ENCODE measurements at places on chromosomes 6 and 20.
A peak's percentile ranks its signal among the peaks of the same experiment; 100 is the strongest.

GRCh38 chr6:137106183-137106582 is 61.4 kb upstream of the IL20RA start:
- no peak for DNase-seq

DNA sequence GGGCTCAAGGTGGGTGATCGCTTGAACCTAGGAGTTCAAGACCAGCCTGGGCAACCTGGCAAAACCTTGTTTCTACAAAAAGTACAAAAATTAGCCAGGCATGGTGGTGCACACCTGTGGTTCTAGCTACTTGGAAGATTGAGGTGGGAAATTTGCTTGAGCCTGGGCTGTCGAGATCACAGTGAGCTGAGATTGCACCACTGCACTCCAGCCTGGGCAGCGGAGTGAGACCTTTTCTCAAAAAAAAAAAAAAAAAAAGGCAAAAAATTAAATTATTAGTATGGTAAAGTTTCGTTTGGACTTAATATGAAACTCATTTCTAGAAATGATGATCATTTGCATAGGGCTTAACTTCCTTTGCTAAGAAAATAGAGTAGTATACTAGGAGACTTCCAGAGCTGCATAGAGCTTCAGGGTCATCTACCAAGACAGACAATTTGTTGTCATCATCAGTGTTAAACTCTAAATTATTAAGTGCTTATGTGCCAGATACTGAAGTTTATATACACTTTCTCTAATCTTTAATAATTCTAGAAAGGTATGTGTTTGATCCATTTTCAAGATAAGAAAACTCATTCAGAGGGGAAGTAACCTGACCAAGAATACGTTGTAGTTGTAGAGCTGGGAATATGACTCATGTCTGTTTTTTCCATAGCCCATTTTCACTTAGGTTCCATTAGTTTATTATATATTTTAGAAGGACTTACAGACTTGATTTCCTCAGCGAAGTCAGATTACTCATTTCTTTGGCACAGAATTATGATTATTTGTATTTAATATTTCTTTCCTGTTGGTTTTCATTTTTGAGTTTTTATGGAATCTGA is 84.5 kb downstream of the SLC16A10 start:
- no peak for DNase-seq

DNA sequence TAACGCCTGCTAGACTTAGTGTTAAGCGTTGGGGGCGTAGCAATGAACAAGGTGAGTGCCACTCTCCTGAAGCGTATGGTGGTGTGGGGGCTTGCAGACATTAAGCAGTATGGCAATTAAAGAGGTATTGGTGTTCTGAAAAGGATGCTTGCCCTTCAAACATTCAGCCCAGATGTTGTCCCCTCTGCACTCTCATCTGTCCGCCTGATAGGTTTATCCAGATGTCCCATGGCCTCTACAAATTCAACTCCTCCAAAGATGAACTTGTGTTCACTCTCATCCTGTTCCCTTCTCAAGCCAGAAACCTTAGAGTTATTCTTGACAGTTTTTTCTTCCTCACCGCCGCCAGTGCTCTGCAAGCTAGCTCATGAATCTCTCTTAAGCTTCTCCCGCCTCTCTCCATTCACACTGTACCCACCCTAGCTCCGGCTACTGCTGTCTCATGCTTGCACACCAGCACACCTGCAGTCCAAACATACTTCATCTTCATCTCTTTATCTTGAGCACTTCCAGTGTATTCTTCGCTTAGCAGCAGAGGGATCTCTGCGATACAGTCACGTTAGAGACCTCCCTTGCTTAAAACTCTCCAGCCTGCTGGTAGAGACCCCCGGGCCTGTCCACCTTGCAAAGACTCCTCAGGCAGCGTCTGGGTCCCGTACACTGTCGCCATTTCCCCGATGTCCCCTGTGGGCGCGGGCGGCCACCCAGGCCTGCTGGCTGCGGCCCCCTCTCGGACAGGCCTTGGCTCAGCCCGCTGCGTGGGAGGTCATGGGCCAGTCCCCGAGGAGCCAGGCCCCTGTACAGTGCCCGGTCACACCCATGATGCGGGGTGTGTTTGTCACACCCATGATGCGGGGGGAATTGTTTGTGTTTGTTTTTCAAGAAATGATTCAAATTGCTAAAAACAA is 962 bp downstream of the DDX27 start:
- no peak for DNase-seq

GRCh38 chr6:108846628-108847027 is 1.6 kb upstream of the ARMC2 start:
- no peak for DNase-seq

DNA sequence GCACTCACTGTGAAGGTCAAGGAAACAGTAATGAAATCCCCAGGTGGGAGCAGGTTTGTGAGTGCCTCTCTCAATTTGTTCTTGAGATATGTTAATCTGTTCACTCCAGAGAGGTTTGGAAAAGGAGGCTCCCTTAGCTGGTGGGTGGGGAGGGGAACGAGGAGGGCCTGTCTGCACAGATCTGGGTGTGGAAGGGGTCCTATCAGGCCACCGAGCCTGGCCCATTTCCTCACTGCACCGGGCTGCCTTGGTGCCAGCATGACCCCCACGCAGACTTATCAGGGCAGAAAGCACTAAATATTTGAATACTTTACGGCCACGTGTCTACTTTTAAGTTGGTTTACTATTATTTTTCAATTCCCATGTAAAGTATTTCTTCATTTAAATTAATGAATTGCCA is 8.3 kb downstream of the AGPAT4 start:
- DNase-seq, result no peak

DNA sequence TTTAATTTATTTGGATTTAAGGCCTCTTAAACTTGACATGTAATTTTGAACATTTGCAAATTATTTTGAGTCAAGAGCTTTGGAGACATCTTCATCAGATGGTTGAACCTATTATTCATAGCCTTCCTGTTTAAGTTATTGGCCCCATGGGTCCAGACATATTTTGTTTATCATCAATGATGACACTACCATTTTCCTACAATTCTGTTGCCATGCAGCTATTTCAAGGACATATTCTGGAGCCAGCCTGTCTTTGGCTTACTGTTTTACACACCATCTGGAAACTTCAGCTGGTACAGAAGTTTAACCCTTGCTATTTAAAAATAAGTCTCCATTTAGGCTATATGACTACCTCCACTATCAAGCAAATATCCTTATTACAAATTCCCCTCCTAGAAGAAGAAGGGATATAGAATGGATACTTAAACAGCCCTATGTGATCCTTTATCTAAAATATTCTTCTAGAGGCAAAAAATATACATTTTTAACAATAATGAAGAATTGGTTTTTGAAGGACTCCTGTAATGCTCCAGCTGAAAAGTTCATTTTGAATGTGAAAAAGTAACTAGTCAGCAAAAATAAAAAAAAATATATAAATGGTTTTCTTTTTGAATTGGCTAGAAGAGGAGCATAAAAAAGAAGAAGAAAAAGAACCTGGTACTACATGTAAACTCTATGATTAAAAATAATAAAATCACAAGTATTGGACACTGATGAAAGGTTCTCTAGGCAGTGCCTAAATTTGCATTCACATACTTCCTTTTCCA is 544.0 kb upstream of the HS3ST5 start:
- no peak for DNase-seq

GRCh38 chr20:4985658-4986057 is 15.7 kb downstream of the SLC23A2 start:
- DNase-seq, result peak; percentile 41

DNA sequence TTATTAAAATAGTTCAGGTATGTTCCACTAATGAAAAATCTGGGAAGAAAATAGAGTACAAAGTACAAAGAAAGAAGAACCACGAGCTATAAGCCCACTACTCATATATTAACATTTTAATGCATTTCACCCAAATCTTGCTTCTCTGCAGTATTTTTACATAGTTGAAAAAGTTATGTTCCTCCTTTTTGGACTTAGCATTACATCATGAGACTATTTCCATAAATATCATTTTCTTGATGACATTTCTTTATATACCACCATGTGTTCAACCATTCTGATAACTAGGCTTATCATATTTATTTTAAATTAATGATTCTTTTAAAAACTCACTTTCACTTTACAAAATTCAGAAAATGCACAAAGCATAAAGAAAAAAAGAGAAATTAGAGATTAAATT is 3.0 kb downstream of the IPCEF1 start:
- DNase-seq, result no peak

- DNase-seq, result no peak
These were observed 889 bp upstream of the CHMP4B start for GRCh38 chr20:33810259-33810658.

- no peak for DNase-seq
These were observed 192.5 kb downstream of the TTLL2 start for GRCh38 chr6:167517254-167517916.

DNA sequence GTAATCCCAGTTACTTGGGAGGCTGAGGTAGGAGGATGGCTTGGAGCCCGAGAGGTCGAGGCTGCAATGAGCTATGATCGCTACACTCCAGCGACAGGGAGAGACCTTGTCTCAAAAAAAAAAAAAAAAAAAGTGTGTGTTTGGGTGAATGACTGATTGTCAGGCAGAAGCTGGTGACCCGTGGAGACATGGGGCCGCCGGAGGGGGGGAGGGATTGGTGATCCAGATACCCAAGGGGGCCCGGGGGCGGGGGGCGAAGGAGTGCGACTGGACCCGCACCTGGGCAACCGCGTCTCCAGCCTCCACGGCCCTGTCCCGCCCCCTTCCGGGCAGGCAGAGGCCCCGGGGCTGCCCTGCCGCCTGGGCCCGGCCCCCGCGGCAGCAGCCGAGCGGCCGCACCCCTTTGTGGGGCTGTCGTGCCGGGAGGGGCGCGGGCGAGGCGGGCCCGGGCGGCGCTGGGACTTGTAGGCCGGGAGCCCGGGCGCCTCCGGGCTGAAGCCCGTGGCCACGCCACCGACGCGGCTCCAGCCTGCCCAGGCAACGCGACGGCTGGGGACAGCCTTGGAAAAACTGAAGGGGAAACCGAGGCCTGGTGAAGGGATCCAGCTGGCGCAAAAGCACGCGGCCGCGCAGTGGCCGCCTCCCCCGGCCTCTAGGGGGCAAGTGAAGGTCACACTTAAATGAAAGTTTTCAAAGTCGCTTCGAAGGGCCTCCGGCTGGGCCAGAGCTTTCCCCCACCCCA is 2.1 kb upstream of the RBM38 start:
- DNase-seq, result no peak

- DNase-seq, result no peak
These were observed 173.2 kb upstream of the SOX4 start for GRCh38 chr6:21420146-21420878.

GRCh38 chr20:62606016-62606415 is 36.3 kb upstream of the SLCO4A1 start:
- no peak for DNase-seq

- no peak for DNase-seq
These were observed 55.5 kb downstream of the PDE7B start for GRCh38 chr6:135906972-135907465.

DNA sequence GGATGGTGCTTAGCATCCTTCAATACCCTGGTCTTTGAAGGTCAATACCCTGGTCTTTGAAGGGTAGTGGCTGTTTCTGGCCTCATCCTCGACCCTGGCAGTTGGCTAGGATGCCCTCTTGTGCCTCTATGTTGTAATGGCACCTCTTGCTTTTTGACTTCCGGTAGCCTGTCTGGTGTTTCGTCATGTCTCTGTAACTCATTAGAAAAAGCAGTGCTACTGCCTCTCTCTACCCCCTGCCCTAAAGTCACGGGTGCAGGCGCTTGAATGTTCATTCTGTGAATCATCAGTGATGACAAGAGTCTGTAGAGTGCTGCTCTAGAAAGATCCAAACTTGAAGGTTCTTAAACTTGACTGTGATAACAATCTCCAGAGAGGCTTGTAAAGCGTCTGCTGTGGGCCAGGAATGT is 28.3 kb downstream of the RSPO4 start:
- peak; percentile 31 for DNase-seq

- DNase-seq, result no peak
These were observed 101.2 kb upstream of the ARMC2 start for GRCh38 chr6:108746836-108747575.

GRCh38 chr6:17032988-17033634 is 68.7 kb upstream of the STMND1 start:
- peak; percentile 89 for DNase-seq

DNA sequence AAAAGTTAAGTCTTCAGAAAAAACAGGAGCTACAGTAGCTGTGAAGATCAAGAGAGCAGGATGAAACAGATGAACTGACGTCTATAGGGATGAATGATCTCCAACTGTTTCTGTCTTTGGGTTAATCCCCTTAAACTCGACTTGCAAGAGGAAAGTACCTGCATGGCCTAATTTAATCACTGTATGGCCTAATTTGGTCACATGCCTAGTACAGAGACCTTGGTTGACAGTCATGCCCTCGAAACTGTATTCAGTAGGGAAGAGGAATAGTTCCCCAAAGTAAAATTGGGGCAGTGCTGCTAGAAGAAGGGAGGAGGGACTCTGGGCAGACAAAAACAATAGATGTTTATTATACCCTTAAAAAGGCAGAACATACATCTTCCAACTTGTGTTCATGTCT is 10.0 kb upstream of the SMAP1 start:
- no peak for DNase-seq

GRCh38 chr20:45913116-45913515 is 1.2 kb upstream of the PLTP start:
- DNase-seq, result no peak

DNA sequence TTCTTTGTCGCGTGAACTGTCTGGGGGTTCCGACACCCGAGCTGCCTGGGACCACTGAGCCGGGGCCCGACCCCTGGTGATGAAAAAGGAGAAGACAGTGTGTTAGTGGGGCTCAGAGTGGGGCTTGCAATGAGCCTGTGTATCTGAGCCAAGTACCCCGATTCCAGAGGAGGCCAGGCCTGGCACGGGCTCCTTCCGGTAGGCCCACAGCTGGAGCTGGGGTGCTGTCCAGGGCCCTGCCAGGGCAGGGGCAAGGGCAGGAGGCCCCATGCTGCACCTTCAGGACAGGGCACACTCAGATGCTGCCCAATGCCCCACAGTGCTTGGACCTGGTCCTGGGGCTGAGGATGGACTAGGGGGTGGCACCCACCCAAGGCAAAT is 89.4 kb downstream of the TAF4 start:
- DNase-seq, result no peak

DNA sequence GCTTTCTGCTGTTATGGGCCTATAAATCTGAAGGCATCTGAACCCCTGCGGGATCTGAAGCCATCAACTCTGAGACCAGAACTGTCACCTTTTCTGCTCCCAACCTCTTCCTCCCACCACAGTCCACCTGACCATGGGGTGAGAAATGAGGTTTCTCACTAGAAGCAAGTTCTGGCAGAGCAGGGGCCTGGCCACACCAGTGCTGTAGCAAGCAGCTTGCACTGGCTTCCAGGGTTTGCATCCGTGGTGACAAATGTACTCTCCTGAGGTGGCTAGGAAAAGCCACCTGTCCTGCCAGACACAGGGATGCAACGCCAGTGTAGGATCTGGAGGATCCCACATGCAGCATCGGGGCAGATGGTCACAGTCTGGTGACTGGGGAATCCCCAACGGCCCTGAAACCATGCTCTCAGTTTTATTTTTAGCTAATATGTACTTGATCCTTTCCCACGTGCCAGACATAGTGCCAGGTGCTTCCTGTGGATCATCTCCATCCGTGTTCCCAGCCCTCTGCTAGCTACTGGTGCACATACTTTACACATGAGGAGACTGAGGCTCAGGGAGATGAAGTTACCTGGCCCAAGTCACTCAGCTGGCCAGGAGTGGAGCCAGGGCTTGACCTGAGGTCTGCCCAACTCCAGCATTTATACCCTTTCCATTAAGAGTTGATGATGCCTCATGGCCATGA is 122.1 kb upstream of the SPACA1 start:
- no peak for DNase-seq

GRCh38 chr6:5840734-5841390 is 165.9 kb downstream of the NRN1 start:
- no peak for DNase-seq

GRCh38 chr6:133248241-133249001 is 7.3 kb downstream of the EYA4 start:
- DNase-seq, result no peak

GRCh38 chr6:87586371-87587077 is 3.3 kb downstream of the RARS2 start:
- no peak for DNase-seq

Data from HFF-Myc (cell line).